Ovary (tissue), 10 donors: ENCODE measurements at places on chromosomes 4 and X. TPM values are rescaled to one million over a fixed set of nuclear protein-coding genes. Genes with fewer than 3 reads are reported as not detected.

The GC gene
- not detected for total RNA-seq

The FHIP1A gene
- 14.2 TPM for total RNA-seq

- no peak overlapping the region for H3K4me3 ChIP-seq
- H3K36me3 ChIP-seq: no peaks in the 10 kb centered on the region
- no peaks in the 10 kb centered on the region for H3K27me3 ChIP-seq
- H3K27ac ChIP-seq: no peak overlapping the region
- no peak for DNase-seq
- H3K4me1 ChIP-seq: no peaks in the 10 kb centered on the region
Observed at GRCh38 chr4:149741186-149741831, 74.3 kb downstream of the IQCM start.

DNA sequence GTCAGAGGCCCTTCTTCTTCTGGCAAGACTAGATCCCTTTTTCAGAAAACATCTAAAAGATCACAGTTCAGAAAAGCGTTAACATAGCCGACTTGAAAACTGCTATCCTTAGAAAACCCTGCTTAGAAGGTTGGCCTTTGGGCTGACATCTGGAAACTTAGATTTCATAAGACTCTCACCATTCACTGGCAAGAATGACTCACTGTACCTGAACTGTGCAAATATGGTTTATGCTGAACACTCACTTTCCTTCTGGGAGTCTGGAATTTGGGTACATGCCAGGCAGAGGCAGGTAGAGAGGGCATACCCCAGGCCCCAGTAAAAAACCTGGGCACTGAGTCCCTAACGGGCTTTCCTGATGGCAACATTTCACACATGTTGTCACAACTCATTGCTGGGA is 88.8 kb upstream of the GPC3 start:
- H3K4me1 ChIP-seq: no peaks in the 10 kb centered on the region
- no peaks in the 10 kb centered on the region for H3K36me3 ChIP-seq
- no peaks in the 10 kb centered on the region for H3K27me3 ChIP-seq
- no peak for DNase-seq
- no peak overlapping the region for H3K27ac ChIP-seq
- H3K4me3 ChIP-seq: no peak overlapping the region

DNA sequence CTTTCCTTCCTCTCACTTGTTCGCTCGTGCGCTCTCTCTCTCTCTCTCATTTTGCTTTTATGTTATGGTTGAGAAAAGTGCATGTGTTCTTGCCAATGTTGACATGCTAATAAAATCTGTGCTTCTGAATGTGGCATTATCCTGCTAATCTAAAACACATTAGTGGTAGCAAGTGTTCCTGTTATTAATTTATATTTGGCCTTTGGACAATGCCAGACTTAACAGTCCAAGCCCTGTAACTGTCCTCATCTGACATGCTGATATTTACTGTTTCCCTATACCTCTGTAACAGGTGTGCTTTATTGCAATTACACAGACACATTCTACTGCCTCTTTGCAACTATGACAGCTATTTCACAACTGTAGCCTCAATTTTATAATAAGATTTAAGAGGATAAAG is 2.7 kb downstream of the PPARGC1A start:
- DNase-seq: no peak
- no peak overlapping the region for H3K27ac ChIP-seq
- peaks cover 4% of the 10 kb centered on the region for H3K4me1 ChIP-seq
- no peak overlapping the region for H3K4me3 ChIP-seq
- H3K36me3 ChIP-seq: no peaks in the 10 kb centered on the region

DNA sequence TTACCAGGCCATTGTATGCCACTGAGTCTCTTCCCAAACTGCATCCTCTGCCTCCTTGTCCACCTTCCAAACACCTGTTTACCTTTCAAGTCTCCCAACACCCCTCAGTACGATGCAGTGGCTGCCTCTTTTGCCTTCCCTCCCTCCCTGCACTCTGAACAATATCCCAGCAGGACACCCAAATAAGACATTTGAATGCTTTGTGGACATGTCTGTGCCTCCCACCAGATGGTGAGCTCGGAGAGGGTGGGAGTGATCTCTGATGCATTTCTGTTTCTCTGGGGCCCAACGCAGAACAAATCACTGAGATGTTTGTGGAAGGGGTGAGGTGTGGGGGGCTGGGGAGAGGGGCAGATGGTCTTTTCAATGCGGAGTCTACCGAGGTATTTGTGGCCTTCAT is 33.4 kb downstream of the PJA1 start:
- H3K27me3 ChIP-seq: no peaks in the 10 kb centered on the region
- H3K36me3 ChIP-seq: no peaks in the 10 kb centered on the region
- peaks cover 2% of the 10 kb centered on the region for H3K4me1 ChIP-seq
- H3K4me3 ChIP-seq: no peak overlapping the region
- H3K27ac ChIP-seq: no peak overlapping the region
- no peak for DNase-seq

- H3K4me1 ChIP-seq: no peaks in the 10 kb centered on the region
- H3K36me3 ChIP-seq: no peaks in the 10 kb centered on the region
- no peak overlapping the region for H3K27ac ChIP-seq
- no peak for DNase-seq
- no peaks in the 10 kb centered on the region for H3K27me3 ChIP-seq
Observed at GRCh38 chrX:86133761-86134160, 14.5 kb upstream of the DACH2 start.

DNA sequence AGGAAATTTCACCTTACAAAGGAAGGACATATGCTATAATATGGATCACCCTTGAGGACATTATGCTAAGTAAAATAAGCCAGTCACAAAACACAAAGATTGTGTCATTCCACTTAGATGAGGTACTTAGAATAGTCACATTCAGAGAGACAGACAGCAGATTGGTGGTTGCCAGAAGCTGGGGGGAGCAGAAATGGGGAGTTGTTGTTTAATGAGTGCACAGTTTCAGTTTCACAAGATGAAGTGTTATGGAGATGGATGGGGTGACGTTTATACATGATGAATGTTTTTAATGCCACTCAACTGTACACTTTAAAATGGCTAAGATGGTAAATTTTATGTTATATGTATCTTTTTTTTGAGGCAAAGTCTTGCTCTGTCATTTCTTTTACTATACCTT is 14.8 kb upstream of the SPON2 start:
- no peaks in the 10 kb centered on the region for H3K36me3 ChIP-seq
- no peak for DNase-seq
- H3K27ac ChIP-seq: no peak overlapping the region
- no peak overlapping the region for H3K4me3 ChIP-seq

DNA sequence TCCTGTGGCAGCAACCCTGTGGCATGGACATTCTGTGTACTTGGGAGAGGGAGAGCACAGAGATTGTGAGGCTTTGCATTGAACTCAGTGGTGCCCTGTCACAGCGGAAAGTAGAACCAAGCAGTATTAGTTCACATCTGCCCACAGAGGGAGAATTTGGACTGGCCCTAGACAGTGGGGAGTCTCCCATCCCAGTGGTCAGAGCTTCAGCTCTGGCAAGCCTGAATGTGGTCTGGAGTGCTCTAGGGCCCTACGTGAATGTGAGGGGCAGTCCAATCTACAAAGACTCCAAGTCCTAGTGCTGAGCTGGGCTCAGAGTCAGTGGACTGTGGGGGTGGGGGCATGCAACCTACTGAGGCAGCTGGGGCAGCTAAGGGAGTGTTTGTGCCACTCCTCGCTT is 34.8 kb downstream of the ZIC3 start:
- H3K27ac ChIP-seq: no peak overlapping the region
- no peaks in the 10 kb centered on the region for H3K36me3 ChIP-seq
- no peak overlapping the region for H3K4me3 ChIP-seq
- no peaks in the 10 kb centered on the region for H3K4me1 ChIP-seq
- no peak for DNase-seq

DNA sequence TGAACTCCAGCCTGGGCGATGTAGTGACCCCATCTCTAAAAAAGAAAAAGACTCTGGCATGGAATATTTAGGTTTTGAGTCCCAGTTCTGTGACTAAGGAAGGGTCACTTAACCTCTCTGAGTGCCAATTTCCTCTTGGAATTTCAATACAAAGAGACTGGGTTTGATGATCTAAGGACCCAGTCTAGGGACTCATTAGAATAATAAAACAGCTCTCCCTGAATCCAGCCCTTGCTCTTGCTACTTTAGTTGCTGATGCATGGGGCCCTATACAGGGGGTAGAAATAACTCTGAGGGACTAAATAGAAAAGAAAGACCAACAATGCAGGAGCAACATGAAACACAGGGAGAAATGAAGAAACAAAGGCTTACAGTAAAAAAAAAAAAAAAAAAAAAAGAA is 12.6 kb downstream of the C4orf54 start:
- no peak for DNase-seq
- H3K4me1 ChIP-seq: peaks cover 21% of the 10 kb centered on the region

DNA sequence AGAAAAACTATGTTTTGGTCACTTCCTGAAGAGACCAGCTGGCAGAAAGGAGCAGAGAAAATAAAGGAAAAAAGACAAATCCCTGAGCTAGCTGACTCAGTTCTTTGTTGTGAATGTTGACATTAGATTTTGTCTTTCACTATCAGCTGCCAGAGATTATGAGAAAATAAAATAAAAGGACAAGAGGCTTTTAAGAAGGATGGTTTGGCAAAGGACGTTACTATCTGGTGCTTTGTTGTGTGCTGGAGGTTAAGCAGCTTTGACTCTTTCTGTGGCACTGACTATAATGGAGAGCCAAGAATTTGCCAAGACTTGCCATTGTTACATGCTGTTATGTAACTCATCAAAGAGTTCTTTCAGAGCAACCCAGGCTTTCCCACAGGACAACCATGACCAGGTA is 12.1 kb downstream of the ASB5 start:
- H3K27me3 ChIP-seq: no peaks in the 10 kb centered on the region
- H3K4me3 ChIP-seq: no peak overlapping the region
- H3K36me3 ChIP-seq: no peaks in the 10 kb centered on the region
- no peak for DNase-seq
- no peak overlapping the region for H3K27ac ChIP-seq

- no peak for DNase-seq
- H3K27ac ChIP-seq: no peak overlapping the region
- no peaks in the 10 kb centered on the region for H3K36me3 ChIP-seq
- no peaks in the 10 kb centered on the region for H3K27me3 ChIP-seq
- no peak overlapping the region for H3K4me3 ChIP-seq
- H3K4me1 ChIP-seq: no peaks in the 10 kb centered on the region
Observed at GRCh38 chr4:171565130-171565788, 247.9 kb upstream of the GALNTL6 start.

DNA sequence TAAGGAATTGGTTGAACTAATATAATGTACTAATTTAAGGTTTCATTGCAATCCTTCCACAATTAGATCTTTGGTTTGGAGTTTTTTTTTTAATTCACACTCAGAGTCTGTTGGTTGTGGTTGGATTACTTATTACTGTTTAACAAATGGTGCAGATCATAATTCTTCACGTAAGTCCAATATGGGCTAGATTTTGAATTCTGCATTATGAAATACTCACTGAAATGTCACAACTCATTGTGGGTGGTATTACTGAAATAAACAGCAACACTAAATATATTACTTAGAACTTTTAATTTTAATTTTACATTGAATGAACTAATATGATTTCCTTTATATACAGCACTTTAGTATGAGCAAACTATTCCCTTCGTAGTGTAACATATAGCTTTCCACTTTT is 94.2 kb upstream of the MYOZ2 start:
- DNase-seq: no peak
- peaks cover 14% of the 10 kb centered on the region for H3K4me1 ChIP-seq
- H3K27me3 ChIP-seq: no peaks in the 10 kb centered on the region
- no peak overlapping the region for H3K27ac ChIP-seq

DNA sequence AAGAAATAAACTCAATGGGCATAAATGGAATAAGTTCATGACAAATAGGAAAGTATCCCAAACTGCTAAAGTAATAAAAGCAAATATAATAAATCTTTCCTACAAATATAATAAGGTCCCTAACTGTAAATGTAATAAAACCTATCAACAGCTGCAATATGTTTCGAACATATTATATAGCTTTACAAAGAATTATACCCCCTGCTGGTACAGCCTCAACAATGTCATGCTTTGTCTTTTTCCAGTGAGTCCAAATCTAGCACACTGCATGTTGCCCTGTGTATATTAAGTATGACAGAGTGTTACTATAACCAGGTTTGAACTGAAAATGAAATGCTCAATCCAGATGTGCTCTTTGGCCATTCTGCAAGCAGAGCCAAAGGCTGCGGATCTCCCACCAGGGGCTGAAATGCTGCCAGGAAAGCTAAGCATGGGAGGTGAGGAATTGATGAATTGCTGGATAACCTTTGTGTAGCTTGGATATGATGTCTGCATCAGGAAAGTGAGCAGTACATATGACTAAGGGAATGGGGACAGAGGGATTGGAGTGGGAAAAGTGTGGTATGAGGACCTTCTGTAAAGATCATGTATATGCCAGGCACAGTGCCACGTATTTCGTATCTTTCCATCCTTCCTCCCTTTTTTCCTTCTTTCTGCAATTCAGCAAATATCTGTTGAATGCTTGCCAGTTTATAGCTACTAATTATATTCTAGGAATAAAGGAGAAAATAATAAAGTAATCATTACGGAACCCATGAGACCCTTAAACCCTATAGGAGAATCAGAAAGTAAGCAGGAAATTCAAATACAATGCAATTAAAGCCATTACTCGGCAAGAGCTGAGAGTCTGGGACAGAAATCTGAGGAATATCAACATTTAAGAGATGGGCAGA is 954.6 kb upstream of the LCORL start:
- no peak for DNase-seq
- H3K27ac ChIP-seq: no peak overlapping the region
- no peaks in the 10 kb centered on the region for H3K36me3 ChIP-seq
- H3K27me3 ChIP-seq: no peaks in the 10 kb centered on the region

DNA sequence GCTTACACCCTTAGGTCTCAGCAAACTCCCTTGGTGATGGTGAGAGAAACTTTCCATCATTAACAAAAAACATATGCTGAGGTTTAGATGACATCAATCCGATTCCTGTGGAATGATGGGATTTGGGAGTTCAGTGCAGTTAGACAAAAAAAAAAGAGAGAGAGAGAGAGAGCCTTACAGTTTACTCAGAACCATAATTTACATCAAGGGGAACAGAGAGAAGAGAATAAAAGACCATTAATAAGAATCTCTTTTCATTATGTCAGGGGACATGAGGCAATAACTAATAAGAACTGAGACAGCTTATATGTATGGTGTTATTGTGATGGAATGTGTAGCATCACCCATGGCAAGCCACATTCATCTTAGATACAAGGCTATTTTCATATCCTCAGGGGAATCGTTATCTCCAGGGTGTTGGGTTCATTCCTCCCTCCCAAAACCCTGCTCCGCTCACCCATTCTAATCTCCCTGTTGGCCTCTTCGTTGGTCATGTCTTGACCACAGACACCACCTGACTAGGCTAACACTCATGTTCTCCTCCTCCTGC is 175.7 kb upstream of the MXRA5 start:
- DNase-seq: no peak
- H3K4me1 ChIP-seq: no peaks in the 10 kb centered on the region
- H3K27me3 ChIP-seq: no peaks in the 10 kb centered on the region

DNA sequence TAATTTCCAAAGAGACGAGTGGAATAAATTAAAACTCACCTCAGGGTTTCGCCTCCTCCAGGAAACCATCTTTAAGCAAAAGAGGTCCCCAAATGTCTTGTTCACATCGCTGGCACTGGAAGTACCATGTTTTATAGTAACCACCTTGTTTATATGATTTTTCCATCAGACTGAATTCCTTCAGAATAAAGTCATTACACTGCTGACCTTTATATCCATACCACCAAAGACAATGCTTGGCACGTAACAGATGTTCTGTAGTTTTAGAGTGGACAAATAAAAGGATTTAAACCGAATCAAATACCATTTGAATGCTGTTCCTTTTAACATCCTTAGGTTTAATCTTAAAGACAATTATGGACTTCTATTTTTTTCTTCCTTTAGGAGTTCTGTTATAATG is 4.7 kb downstream of the NUDT6 start:
- peaks cover 3% of the 10 kb centered on the region for H3K4me1 ChIP-seq
- no peaks in the 10 kb centered on the region for H3K36me3 ChIP-seq
- DNase-seq: no peak
- no peak overlapping the region for H3K4me3 ChIP-seq
